ENCODE measurements at places on chromosomes 13 and 19.
A peak's percentile ranks its signal among the peaks of the same experiment; 100 is the strongest.

GRCh38 chr19:40619333-40620160 lies 18.4 kb downstream of the LTBP4 start:
- no peak for DNase-seq

GRCh38 chr13:57858376-57858775 lies 226.8 kb downstream of the PCDH17 start:
- DNase-seq, result no peak

GRCh38 chr19:50536662-50537305 lies 23.1 kb upstream of the ASPDH start:
- no peak for DNase-seq

- no peak for DNase-seq
These were observed 29.6 kb downstream of the COL4A2 start for GRCh38 chr13:110336681-110337080.

DNA sequence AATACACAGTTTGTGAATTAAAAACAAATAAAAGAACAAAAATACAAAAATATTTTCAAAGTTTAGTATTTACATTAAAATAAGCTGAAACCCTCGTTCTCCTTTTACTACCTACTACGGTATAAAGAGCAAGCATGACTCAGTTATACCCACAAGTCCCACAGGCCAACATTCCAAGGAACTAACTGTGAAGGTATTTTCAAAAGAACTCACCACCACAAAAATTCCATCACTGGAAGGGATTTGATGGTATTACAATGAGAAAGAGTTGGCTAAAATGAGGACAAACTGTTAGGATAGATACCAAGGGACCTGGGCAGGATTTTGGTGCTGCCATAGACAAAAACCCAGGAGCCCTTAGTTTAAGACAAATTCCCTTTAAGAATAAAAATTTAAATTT lies 122.7 kb downstream of the TBC1D4 start:
- no peak for DNase-seq

- DNase-seq, result no peak
These were observed 1.1 kb downstream of the ATG4D start for GRCh38 chr19:10544753-10545251.

- no peak for DNase-seq
These were observed 284.1 kb upstream of the ZNF507 start for GRCh38 chr19:32061315-32061714.

- no peak for DNase-seq
These were observed 13.0 kb downstream of the ARHGEF1 start for GRCh38 chr19:41895745-41896580.

DNA sequence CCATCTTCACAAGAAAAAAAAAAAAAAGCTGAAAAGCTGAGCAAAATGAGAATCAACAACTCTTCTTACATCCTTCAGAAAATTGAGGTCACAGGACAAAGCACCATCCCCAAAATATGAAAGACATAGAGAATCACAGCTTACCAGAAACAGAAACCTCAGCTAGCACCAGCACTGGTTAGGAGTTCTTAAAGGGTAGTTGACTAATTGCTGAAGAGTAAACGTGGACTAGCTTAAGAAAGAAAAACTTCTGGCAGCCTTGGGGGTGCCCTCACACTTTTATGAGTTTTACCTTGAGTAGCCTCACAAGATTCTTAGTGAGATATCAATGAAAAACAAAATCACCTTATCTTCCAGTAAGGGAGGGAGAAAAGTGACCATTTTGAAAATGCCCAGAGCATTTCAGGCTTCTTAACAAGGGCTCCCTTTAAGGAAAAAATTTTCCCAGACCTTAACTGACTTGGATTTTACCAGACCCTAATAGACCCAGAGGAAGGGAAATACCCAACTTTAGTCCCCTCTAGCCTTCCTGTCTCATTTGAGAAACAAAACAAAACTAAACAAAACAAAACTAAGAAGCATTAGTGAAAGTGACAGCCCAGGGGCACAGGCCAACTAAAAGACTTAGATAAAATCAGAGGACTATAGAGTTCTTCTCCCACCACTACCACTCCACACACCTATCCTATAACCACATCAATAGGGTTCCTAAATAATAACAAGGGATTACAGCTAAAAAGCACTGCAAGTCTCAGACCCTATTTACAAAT lies 888.6 kb downstream of the DIAPH3 start:
- no peak for DNase-seq

- peak; percentile 58 for DNase-seq
These were observed 53.7 kb downstream of the GGACT start for GRCh38 chr13:100534911-100535310.

- DNase-seq, result no peak
These were observed 133.3 kb downstream of the SOX1 start for GRCh38 chr13:112200200-112200599.

GRCh38 chr13:105598529-105598928 lies 936.9 kb downstream of the EFNB2 start:
- DNase-seq, result no peak

GRCh38 chr19:35133826-35134225 lies 1.0 kb downstream of the LGI4 start:
- no peak for DNase-seq

DNA sequence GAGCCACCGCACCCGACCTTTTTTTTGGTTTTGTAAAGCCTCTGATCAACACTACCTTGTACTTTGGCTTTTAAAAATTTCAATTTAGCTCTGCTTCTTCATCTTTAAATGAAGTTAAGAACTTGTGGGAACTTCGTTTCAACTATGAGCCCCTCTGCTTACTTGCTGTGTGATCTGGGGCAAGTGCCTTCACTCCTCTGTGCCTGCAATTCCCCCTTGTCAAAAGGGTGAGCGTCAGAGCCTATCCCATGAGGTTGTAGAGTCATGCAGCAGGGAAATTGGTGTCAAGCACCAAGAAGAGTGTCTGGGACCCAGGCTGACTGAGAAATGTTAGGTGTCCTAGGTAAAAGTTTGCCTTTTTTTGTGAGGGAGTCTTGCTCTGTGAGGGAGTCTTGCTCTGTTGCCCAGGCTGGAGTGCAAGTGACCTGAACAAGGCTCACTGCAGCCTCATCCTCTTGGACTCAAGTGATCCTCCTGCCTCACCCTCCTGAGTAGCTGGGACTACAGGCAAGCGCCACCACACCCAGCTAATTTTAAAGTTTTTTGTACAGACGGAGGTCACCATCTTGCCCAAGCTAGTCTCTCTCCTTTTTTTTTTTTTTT lies 5.7 kb downstream of the VASP start:
- no peak for DNase-seq

DNA sequence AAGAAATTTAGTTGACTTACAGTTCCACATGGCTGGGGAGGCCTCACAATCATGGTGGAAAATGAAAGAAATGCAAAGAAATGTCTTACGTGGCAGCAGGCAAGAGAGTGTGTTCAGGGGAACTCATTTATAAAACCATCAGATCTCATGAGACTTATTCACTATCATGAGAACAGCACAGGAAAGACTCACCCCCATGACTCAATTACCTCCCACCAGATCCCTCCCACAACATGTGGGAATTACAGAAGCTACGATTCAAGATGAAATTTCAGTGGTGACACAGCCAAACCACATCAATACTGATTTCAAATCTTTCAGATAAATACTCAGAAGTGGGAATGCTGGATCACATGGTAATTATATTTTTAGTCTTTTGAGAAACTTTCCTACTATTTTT lies 1357.9 kb downstream of the SLITRK5 start:
- no peak for DNase-seq

DNA sequence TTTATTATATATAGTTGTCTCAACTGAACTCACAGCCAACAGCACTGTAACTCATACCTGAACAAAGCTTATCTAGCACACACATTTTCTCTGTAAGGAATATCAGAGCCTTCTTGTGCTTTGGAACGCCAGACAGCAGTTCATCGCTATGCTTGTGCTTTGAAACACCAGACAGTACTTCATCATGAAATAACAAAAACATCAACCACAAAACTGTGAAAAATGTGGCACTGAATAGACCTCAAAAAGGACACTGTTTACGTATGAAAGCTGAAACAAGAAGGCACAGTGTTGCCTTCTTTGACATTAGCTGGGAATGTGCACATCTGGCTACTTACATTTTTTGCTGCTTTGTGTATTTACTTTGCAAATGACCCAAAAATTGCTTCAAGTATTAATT lies 160.2 kb downstream of the PDS5B start:
- no peak for DNase-seq

DNA sequence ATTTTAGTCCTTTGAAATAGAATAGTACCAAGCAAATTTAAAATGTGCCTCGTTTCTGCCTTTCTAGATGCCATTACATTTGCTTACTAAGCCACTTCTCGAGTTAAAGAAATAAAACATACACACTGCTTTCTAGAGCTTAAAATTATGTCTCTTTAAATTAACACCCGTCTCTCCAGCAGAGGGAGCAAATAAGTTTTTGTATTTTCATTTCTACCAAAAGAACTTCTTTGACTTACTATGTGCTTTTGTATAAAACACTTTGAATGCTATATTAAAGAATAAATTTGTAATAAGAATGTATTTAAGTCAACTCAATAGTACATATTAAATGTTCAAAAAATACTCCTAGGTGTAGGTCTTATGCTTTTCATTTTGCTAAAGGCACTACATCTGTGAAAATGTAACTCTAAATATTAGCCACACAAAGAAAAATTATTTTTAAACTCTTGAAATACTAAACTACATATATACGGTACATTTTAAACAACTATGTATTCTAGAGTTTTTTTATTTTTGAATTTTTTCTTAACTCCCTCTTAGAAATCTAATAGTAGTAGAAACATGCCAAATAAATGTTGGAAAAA lies 269.3 kb upstream of the MIR17HG start:
- DNase-seq, result peak; percentile 17

DNA sequence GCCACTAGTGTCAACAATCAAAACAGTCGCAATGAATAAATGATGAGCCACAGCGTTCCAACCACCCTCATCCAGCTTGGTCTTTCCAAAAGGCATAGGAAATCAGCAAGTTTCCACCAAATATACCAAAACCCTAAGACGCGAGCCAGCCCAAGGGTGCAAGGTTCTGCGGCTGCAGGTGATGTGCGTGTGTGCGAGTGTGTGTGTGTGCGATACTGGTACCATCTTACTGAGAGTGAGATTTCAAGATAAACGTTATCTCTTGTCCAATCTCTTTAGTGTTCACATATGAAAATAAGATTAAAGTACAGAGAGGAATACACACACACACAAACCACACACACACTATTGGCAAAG lies 895 bp upstream of the TRPC4 start:
- no peak for DNase-seq

- no peak for DNase-seq
These were observed 50.0 kb downstream of the TEX26 start for GRCh38 chr13:30982506-30982905.

- DNase-seq, result no peak
These were observed 16.3 kb downstream of the CILP2 start for GRCh38 chr19:19554074-19555023.

GRCh38 chr13:49669735-49670309 lies 21.5 kb downstream of the EBPL start:
- DNase-seq, result peak; percentile 74

GRCh38 chr13:46896341-46897137 lies at the start of gene HTR2A:
Gene HTR2A (minus strand): TSS chr13:46897053. CDS start chr13:46895906, 1,147 bp downstream.
- DNase-seq, result peak; percentile 1

DNA sequence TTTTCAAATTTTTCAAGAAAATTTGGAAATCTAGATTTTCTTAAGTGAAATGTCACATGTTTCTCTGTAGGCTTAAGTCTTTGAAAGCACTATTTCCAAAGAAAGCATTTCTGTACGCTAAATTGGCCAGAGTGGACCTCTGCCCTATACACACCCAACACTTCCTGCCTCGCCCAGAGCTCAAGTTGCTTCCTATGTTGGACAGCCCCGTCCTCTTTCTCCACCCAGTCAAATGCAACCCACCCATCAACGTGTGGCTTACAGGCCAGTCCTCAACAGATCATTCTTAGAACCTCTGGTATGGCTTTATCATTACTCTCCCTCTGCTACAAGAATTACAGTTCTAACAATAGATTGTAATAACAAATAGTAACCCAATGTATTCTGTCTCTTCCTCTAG lies 24.2 kb downstream of the KLF12 start:
- no peak for DNase-seq

GRCh38 chr19:12750851-12751250 lies 740 bp upstream of the BEST2 start:
- no peak for DNase-seq

- DNase-seq, result no peak
These were observed 12.3 kb downstream of the FGF9 start for GRCh38 chr13:21683034-21683733.

GRCh38 chr19:47381653-47382279 lies 32.7 kb downstream of the DHX34 start:
- no peak for DNase-seq

Data from NCI-H2081 (cell line).